Islet precursor cell (in vitro differentiated cells): ENCODE measurements at places on chromosomes 12 and 14.

- DNase-seq, result no peak
Observed at GRCh38 chr12:89450907-89451306, 73.7 kb downstream of the GALNT4 start.

DNA sequence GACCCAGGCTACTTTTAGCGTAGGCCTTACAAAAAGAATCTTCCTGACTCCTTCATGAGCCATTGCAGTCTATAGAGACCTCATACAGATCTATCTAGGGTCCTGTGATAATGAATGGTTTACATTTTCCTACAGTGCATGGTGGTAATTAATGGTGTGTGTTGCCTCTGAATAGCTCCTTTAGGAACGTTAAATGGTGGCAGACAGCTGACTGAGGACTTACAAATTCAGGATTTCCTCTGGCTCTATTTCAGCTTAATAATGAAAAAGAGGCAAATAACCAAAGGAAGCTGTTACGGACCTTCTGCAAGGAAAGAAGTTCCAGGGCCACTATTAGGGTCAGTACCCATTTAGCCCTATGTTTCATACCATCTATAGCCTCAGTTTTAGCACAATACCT, 5.1 kb downstream of the IKBIP start:
- DNase-seq, result no peak

- DNase-seq, result no peak
Observed at GRCh38 chr12:116093915-116094314, 183.6 kb downstream of the MED13L start.

GRCh38 chr12:94867066-94867855, 136.2 kb downstream of the NDUFA12 start:
- no peak for DNase-seq

GRCh38 chr12:102816816-102817434, 100.1 kb downstream of the PAH start:
- no peak for DNase-seq

GRCh38 chr14:95998656-95999055, 40.5 kb upstream of the C14orf132 start:
- DNase-seq, result no peak

DNA sequence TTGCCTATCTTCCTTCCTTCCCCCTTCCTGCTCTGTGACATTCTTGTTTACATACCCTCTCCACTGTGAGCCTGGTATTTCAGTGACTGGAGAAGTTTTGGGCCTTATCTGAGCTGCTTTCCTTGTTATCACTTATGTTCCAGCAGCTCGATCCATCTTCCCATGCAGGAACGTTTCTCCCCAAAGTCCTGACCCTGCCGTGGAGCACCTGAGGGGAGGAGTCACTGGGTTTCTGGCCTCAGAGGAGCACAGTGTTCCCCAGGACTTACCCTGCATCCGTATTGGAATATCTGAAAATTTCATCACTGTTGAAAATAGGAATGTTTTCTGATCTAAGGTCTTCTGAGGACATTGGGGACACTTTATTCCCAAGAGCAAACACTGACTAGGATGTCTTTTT, 141.8 kb downstream of the CACNA1C start:
- DNase-seq, result no peak

- DNase-seq, result no peak
Observed at GRCh38 chr14:70391493-70392391, 25.1 kb downstream of the SYNJ2BP start.

- DNase-seq, result peak; percentile 75
Observed at GRCh38 chr12:14952299-14952921, 9.0 kb downstream of the ARHGDIB start.

GRCh38 chr12:108386709-108387360, 47.7 kb upstream of the CMKLR1 start:
- no peak for DNase-seq

DNA sequence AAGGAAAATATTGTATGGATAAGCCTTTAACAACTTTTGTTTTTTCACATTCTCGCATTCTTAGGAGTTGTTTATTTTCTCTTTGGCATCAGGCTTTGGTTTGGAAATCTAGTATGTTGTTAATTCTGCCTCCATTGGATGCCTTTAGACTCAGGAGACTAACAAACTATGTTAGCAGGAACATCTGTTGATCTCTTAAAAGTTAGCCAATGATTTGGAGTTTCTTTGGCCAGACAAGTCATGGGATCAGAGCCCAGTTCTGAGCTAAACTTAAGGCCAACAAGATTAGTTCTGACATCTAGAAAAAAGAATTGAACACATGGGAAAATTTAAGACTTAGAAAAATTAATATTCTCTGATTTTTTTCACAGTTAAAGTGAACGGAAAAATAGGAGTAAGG, 35.3 kb upstream of the STRAP start:
- DNase-seq, result no peak

- DNase-seq, result peak; percentile 74
Observed at GRCh38 chr14:104370256-104370870, 209.2 kb upstream of the C14orf180 start.

DNA sequence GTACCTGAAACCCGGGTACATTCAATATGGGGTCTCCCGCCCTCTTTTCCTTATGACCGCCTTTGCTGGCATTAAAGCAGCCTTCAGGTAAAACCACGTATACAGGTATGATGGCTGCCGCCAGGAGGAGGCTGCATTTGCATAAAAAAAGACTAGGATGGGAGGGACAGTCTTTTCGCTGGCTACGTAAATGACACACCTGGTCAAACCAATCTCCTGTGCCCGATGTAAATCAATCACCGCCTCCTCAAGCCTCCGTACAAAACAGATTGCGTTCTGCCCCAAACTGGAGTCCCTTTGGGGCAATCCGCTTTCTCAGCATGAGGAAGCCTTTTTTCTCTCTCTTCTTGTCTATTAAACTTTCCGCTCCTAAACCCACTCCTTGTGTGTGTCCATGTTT, 8.1 kb upstream of the ALDH1L2 start:
- DNase-seq, result peak; percentile 86

GRCh38 chr12:175250-175649, 38.7 kb downstream of the SLC6A12 start:
- DNase-seq, result no peak

- no peak for DNase-seq
Observed at GRCh38 chr12:97813301-97813700, 350.7 kb downstream of the RMST start.

GRCh38 chr12:1527789-1528188, 66.6 kb downstream of the FBXL14 start:
- peak; percentile 91 for DNase-seq

GRCh38 chr12:1760566-1761382, 59.6 kb upstream of the LRTM2 start:
- peak; percentile 75 for DNase-seq

DNA sequence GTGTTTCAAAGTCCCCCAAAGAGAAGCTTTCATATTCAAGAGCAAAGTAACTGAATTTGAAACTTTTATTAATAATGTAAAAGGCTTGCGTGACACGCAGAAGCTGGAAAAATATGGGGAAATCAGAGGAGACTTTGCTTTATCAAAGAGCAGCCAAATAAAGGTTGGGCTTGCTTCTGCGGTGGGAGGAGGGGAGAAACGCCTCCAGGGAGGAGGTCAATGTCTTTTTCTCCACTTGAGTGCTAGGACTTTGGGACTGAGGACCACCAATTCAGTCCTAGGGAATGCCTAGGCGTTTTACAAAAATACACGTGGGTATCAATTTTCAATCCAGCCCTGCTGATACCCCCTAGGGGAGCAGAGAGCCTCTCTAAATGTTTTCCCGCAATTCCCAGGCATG, 60.9 kb upstream of the FZD10 start:
- DNase-seq, result no peak

DNA sequence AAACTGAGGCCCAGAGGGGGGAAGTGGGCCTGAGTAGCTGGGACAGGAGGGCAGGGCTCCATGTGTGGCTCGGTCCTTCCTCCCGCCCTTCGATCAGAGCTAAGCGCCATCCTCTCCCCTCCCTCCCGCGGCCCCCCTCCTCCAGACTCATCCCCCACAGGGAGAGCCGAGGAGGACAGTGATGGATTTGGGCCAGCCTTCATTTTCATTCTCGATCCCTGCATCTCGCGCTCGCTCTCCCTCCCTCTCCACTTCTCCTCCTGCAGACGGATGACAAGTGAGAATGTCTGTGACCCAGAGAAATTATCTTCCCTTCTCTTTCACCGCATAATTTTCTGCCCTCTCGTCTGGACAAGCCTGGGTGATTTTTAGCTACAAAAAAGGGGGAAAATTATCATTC, 183.3 kb downstream of the RBM19 start:
- DNase-seq, result no peak

DNA sequence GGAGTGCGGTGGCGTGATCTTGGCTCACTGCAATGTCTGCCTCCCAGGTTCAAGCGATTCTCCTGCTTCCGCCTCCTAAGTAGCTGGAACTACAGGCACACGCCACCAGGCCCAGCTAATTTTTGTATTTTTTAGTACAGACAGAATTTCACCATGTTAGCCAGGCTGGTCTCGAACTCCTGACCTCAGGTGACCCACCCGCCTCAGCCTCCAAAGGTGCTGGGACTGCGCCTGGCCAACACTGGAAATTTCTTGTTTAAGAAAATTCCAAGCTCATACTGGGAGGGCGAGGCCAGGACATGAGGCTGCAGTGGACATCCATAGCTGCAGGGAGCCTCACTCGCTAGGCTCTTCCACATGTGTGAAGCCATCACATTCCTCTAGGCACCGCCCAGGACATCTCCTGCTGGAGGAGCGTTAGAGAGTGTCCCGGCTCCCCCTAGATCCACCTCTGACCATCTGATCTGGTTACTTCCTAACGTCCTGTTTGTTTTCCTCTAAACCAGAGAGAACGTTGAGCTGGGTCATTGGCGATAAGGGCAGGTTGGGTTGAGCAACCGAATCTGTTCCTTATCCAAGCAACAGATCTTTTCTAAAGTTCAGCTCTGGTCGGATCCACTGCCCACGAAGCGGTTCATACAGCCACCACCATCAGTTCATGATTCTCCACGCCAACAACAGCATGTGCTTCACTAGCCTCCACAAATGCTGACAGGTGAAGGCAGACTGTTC, 108.2 kb upstream of the MED13L start:
- peak; percentile 74 for DNase-seq
